Putamen (tissue), 1 donor: ENCODE measurements at places on chromosomes 2 and 18.

GRCh38 chr2:234275515-234275914 lies 221.4 kb downstream of the ARL4C start:
- DNase-seq = no peak

- DNase-seq = no peak
Measured at GRCh38 chr2:30161929-30162706, 15.3 kb downstream of the YPEL5 start.

DNA sequence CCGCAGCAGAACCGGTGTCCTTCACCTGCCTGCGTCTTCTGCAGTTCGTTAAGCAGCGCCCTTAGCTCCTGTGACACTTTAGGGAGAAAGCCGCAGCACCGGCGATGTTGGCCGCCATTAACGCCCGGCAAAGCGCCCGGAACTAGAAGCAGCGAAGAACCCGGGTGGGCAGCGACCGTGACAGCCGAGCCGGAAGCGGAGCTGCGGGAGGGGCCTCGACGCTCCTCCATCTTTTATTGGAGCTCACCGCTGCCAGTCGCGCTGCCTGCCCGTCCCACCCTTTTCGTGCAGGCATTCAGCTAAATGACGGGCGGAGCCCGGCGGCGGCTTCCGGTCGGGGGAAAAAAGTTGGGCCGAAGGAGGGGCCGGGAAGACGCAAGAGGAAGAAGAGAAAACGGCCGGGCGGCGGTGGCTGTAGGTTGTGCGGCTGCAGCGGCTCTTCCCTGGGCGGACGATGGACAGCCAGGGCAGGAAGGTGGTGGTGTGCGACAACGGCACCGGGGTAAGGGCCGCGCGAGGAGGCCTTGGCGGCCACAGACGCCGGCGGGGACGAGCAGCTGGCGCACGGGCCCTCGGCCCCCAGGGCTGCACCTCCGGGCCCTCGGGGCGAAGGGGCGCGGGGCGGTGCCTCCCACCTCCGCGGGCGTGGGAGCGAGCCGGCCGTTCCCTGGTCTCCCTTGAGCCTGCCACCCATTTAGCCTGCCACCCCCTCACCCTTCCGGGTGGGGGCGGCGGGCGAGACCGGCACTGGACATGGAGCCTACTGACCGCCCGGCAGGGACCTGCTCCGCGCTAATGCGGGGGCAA lies at the start of gene ACTR2:
ACTR2 (plus strand) TSS at position 376 of the 807 bp plus-strand sequence; CDS start at position 455, 79 bp downstream.
- peak; percentile 97 for DNase-seq

DNA sequence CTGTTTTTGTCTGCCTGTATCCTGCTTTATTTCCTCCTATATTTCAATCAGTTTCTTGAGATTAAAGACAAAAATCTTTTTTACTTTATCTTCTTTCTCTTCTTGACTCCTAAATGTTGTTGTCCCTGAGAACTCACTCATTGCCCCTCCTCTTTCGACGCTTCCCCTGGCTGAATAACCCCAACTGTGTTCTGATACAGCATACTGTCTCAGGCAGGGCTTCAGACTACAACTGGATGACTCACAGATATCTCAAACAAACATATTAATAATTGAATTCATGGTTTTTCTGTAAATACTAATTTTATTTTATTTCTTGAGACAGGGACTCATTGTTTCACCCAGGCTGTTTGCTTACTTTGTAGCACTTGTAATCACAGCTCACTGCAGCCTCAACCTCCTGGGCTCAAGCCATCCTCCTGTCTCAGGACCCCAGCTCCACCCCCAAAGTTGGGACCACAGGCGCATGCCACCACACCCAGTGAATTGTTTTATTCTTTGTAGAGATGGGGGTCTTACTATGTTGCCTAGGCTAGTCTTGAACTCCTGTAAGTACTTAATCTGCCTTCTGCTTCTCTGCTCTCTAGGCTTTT lies 9.4 kb downstream of the ITGAV start:
- no peak for DNase-seq

DNA sequence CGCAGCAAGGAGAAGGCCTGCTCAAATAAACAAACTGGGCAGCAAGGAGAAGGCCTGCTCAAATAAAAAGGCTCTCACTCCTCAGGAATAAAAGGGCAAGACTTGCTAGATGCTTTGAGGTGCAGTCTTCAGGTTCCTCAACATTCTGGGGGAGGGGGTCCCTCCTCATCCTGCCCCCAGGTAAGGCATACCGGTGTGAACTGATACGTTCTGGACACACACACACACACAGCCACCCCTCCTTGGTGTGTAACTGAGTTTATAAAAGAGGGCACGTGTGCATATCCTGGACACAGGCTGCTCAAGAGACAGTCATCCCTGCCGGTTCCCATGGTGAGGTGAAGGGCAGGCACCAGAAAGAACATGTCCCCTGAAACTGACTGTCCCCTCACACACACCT lies 4.5 kb downstream of the TEX261 start:
- DNase-seq = no peak

GRCh38 chr2:100365434-100365833 lies 43.1 kb upstream of the LONRF2 start:
- peak; percentile 5 for DNase-seq

- no peak for DNase-seq
Measured at GRCh38 chr2:23703583-23704385, 223.1 kb downstream of the ATAD2B start.

DNA sequence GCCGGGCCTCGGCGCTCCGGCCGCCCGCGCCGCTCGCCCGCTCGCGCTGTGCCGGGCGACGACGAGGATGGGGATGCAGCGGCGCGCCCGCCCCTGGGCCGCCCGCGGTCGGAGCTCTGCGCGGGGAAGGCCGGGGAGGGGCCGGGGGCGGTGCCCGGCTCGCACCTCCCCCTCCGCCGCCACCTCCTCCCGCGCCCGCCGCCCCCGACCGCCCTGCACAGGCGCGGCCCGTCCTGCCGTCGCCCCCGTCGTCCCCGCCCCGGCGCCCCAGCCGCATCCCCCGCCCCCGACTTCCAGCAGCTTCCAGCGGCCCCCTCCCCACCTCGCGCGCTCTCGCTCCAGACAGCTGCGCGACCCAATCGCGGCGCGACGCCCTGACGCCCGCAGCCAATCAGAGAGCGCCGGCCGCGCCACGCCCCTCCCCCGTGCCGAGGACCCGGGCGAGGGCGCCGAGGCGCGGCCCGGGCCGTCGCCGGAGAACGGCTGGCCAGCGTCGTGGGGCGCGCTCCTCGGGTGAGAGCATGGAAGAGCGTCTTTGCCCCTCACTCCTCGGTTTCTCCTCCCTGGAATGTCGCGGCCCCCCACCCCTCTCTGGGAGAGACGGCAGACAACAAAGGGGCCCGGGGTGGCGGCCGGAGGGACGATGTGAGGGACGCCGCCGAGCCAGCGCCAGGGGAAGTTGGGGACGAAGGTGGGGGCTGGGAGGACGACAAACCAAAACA lies at the start of gene MBOAT2:
MBOAT2 (minus strand) TSS at position 69 of the 722 bp plus-strand sequence. CDS start 70 bp downstream, outside the sequence.
- DNase-seq = peak; percentile 92

DNA sequence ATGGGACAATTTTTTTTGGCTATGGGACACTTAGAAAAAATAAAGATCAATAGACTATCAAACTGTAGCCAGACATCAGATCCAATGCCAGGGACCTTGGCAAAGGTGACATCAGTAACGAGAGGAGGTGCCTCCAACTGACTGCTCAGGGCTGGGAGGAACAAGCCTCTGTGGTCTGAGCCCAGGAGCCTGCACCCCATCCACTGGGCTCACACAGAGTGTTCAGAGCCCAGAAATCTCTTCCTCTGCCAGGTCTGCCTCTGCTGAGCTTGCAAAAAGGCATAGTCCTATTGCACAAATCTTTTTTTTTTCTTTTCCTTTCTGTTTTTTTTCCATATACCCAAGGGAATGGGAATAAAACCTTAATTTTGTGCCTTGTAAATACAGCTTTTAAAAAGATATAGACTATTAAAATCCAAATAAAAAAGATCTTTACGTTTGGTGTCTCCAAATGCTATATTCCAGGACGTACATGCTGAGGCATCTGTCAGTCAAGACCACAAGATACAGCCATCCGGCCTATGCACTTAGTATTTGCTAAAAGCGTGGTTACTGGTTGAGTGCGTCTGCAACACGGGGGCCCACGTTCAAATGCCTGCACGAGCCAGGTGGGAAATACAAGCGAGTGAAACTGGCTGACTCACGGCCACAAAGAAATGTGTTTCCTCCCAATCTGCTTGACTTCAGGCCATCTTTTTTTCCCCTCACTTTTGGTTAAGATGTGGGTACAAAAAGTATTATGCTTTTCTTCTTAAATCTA lies 7.8 kb upstream of the ARHGAP25 start:
- no peak for DNase-seq
